ENCODE measurements at places on chromosomes 3 and 15. TPM values are rescaled to one million over a fixed set of nuclear protein-coding genes. Genes with fewer than 3 reads are reported as not detected.

ZMYND10 gene
- total RNA-seq = 3.6 TPM

SCAANT1 gene
- not detected for total RNA-seq

DNA sequence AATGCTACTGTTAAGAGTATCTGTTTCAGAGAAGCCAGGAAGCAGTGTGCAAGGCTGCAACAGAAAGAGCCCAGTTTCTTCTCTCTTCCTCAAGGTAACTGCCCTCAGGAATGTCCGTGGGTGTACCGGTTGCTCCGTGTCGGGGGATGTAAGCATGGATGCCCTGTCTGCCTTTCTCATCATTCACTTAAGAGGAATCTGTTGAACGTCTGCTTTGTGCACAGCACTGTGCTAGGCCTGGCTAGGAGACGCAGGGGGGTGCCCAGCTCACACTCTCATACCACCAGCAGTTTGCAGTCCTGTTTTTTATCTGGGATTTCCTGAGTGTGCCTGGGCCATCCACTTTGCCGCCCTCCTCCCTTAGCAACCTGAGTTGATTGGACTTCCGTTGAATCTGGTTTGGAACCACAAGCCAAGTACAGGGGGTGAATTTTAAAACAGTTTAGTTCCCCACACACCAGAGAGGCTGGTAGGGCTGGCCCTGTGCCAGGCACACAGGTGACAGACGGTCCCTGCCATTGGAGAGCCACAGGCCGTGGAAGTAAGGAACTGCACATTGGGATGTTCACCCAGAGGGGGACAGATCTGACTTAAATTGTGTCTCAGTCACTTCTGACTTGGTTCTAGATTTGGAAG, 11.2 kb downstream of the BOC start:
- H3K36me3 ChIP-seq = no peaks in the 10 kb centered on the region
- H3K27me3 ChIP-seq = peaks cover 3% of the 10 kb centered on the region
- H3K4me1 ChIP-seq = no peaks in the 10 kb centered on the region
- no peak overlapping the region for H3K27ac ChIP-seq
- no peak for DNase-seq
- H3K4me3 ChIP-seq = no peak overlapping the region

WNT5A gene
- total RNA-seq = 0.54 TPM

GRCh38 chr3:139941580-139941979, 6.6 kb downstream of the CLSTN2 start:
- H3K27me3 ChIP-seq = peaks cover 15% of the 10 kb centered on the region
- H3K36me3 ChIP-seq = no peaks in the 10 kb centered on the region
- no peak overlapping the region for H3K27ac ChIP-seq
- H3K4me3 ChIP-seq = no peak overlapping the region

DNA sequence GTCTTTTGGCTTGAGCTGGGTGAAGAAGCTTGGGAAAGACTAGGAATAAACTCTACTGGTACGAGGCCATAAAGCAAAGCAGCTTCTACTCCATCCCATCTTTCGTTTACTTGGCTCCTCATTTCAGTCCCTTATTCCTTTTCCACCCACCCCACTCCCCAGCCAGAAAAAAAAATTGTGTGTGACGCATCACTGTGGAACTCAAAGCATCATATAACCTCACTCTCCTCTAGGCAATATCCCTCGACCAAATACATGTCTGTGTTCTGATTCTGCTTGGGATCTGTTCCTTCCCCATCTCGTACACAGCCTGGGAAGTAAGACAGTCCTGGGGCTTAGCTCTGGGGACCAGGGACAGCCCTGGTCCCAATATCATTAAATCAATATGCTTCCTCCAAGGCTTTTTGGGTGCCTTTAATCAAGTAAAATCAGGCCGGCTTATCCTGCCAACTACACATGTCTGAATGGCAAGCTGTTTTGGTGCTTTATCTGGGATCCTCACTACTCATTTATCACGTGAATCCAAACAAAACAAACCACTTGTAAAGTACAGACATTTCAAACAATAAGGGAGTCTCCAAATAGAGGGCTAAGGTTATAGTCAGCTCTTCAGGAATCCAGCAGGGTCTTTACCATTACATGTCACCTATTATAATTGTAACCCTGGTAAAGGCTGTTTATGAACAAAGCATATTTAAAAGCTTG, 74.9 kb upstream of the ZBED2 start:
- H3K36me3 ChIP-seq = no peaks in the 10 kb centered on the region
- peaks cover 12% of the 10 kb centered on the region for H3K27me3 ChIP-seq
- H3K27ac ChIP-seq = no peak overlapping the region
- no peak overlapping the region for H3K4me3 ChIP-seq
- DNase-seq = no peak

GRCh38 chr3:97838393-97838792, 16.6 kb downstream of the CRYBG3 start:
- H3K4me1 ChIP-seq = no peaks in the 10 kb centered on the region
- no peak overlapping the region for H3K4me3 ChIP-seq
- H3K27me3 ChIP-seq = no peaks in the 10 kb centered on the region
- no peaks in the 10 kb centered on the region for H3K36me3 ChIP-seq
- H3K27ac ChIP-seq = no peak overlapping the region

GRCh38 chr3:187987187-187987586, 166.8 kb upstream of the LPP start:
- no peaks in the 10 kb centered on the region for H3K27me3 ChIP-seq
- H3K4me1 ChIP-seq = no peaks in the 10 kb centered on the region
- H3K27ac ChIP-seq = no peak overlapping the region
- no peak for DNase-seq

UROC1 gene
- total RNA-seq = not detected

GRCh38 chr3:196440696-196441095, 8.5 kb upstream of the UBXN7 start:
- no peaks in the 10 kb centered on the region for H3K36me3 ChIP-seq
- H3K27me3 ChIP-seq = no peaks in the 10 kb centered on the region
- H3K27ac ChIP-seq = no peak overlapping the region
- no peak for DNase-seq
- H3K4me3 ChIP-seq = no peak overlapping the region

CNTN3 gene
- total RNA-seq = not detected

GRCh38 chr3:37680401-37680800, 181.3 kb upstream of the CTDSPL start:
- no peaks in the 10 kb centered on the region for H3K4me1 ChIP-seq
- peaks cover 2% of the 10 kb centered on the region for H3K27me3 ChIP-seq
- H3K4me3 ChIP-seq = no peak overlapping the region
